CD4-positive, alpha-beta T cell (primary cell): ENCODE measurements at places on chromosomes 12 and 14.

- no peak overlapping the region for H3K4me3 ChIP-seq
- no peak for DNase-seq
- no peaks in the 10 kb centered on the region for H3K36me3 ChIP-seq
- H3K27ac ChIP-seq: no peak overlapping the region
- peaks cover 30% of the 10 kb centered on the region for H3K27me3 ChIP-seq
Observed at GRCh38 chr14:103103461-103104388, 9.2 kb downstream of the EXOC3L4 start.

- no peak for DNase-seq
- no peaks in the 10 kb centered on the region for H3K36me3 ChIP-seq
- H3K4me1 ChIP-seq: no peaks in the 10 kb centered on the region
- H3K27me3 ChIP-seq: no peaks in the 10 kb centered on the region
- no peak overlapping the region for H3K27ac ChIP-seq
- H3K4me3 ChIP-seq: no peak overlapping the region
Observed at GRCh38 chr14:78282437-78282836, 112.3 kb downstream of the NRXN3 start.

- no peaks in the 10 kb centered on the region for H3K36me3 ChIP-seq
- no peaks in the 10 kb centered on the region for H3K27me3 ChIP-seq
- DNase-seq: no peak
- no peak overlapping the region for H3K4me3 ChIP-seq
- H3K27ac ChIP-seq: no peak overlapping the region
Observed at GRCh38 chr14:53368711-53369201, 215.6 kb upstream of the DDHD1 start.

DNA sequence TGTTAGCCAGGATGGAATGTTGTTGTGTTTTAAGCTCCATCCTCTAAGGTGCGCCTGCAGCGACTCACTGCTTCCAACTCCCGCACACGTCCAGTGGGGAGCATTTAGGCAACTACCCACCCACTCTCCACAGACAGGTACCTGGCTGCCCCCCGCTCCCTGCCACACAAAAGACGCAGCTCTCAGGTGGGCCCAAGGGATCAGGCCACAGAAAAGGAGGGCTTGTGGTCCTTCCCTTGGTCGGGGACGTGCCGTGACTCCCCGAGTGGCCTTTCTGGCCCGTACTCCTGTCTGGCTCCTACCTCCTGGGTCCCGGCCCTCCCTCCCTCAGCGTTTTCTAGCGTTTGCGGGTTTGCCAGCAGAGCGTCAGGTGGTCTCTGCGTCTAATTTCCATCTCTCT, 16.2 kb downstream of the TEDC1 start:
- no peak overlapping the region for H3K27ac ChIP-seq
- no peak overlapping the region for H3K4me3 ChIP-seq
- no peaks in the 10 kb centered on the region for H3K4me1 ChIP-seq
- DNase-seq: no peak
- H3K27me3 ChIP-seq: peaks cover 17% of the 10 kb centered on the region
- H3K36me3 ChIP-seq: no peaks in the 10 kb centered on the region

DNA sequence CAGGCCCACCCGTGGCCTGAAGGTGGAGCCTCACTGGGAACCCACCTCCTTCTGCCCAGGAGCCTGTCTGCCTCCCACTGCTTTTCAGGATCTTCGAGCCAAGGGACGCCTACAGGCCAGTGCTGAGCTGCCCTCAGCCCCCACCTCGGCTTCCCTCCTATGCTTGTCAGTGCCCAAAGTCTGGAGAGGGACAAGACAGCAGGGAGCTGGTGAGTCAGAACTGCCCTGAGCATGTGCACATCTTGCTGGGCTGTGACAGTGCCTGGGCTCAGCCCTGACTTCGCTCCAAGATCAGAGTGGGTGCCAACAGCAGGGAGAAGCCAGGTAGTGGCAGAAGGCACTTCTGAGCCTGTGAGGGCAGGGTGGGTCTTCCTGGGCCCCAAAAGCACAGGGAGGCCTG, 286.8 kb downstream of the AEBP2 start:
- no peaks in the 10 kb centered on the region for H3K36me3 ChIP-seq
- H3K27ac ChIP-seq: no peak overlapping the region
- H3K4me1 ChIP-seq: no peaks in the 10 kb centered on the region
- no peak overlapping the region for H3K4me3 ChIP-seq
- H3K27me3 ChIP-seq: no peaks in the 10 kb centered on the region
